ENCODE measurements at places on chromosomes 2 and 18.

DNA sequence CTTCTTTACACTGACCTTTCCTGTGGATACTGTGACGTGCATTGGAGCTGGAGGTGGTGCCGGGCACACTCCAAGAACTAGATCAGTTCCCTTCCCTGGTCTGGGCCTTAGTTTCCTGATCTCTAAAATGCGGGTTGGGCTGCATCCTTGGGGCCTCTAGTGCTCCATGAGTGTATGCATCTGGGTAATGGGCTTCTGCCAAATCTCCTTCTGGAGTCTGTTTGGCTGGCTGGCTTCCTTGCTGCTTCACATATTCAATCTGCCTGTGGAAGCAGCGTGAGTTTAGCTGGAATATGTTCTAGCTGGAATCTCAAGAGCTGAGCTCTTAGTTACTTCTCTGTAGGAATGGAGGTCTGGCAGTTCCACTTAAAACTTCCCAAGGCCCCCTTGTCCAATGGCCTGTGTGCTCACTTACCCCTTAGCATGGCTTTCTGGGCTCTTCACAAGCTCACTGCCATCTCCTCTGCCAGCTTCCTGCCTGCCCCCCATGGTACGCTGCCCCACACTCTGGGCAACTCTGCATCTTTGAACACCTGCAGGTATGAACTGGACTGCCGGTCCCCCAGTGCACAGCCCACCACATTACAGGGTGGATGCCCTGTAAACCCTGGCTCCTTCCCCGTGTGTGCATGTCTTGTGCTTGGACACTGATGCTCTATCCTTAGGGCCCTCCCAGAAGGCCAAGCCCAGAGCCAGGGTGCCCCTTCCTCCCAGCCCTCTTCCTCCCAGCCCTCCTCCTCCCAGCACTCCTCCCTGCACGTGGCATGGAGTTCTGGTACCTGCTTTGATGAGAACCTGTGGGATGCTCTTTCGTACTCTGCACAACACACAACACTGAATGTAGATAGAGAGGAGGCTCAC is 103.6 kb upstream of the SMAD2 start:
- no peak for DNase-seq

- no peak for DNase-seq
These were observed 82.2 kb upstream of the CDKL4 start for GRCh38 chr2:39325966-39326365.

DNA sequence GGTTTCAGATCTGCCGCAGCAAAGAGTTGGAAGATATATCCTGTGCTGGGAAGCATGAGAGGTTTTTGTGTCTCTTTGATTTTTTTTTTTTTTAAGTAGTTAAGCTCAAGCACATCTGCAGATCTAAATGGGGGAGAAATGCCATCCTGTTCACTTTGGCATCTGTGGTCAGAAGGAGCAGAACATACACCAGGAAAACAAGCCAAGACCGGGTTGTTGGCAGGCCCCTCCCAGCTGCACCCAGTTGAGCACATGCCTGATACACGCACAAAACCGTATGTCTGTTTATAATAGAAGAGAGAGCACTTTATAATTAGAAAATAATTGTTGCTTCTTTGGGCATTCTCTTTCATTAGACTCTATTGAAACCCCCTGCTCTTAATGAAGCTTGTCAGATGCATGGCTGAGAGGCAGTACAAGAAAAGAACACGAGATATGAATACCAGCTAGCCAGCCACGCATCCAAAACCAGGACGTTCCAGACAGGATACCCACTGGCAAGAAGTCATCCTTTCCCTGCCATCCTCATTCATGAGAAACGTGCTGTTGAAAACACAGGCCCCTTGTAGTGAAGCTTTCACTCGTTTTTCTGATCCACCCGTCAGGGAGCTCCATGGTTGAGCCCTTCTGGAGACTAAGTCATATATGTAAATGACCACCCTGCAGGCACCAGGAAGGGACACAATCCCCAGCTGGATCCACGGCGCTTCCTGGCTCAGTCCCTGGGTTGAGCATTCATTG is 152.2 kb downstream of the ALPK2 start:
- no peak for DNase-seq

- no peak for DNase-seq
These were observed 58.1 kb downstream of the SPOPL start for GRCh38 chr2:138559641-138560040.

DNA sequence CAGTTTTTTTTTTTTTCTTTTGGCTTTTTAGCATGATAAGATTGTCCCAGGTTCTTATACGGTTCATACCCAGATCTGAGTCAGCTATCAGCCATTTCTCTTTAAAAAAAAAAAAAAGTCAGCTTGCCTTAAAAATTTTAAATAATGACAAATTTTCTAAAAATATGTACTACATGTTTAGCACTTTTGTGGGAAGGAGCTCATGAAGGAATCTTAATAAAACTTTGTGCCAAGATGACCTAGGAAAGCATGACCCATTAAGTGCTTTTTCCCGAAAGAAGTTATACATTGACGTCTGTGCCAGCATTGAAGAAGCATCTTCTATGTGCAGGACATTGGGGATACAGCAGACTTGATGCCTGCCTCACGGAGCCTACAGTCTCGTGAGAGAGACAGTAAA is 4.5 kb upstream of the RBMS1 start:
- no peak for DNase-seq

DNA sequence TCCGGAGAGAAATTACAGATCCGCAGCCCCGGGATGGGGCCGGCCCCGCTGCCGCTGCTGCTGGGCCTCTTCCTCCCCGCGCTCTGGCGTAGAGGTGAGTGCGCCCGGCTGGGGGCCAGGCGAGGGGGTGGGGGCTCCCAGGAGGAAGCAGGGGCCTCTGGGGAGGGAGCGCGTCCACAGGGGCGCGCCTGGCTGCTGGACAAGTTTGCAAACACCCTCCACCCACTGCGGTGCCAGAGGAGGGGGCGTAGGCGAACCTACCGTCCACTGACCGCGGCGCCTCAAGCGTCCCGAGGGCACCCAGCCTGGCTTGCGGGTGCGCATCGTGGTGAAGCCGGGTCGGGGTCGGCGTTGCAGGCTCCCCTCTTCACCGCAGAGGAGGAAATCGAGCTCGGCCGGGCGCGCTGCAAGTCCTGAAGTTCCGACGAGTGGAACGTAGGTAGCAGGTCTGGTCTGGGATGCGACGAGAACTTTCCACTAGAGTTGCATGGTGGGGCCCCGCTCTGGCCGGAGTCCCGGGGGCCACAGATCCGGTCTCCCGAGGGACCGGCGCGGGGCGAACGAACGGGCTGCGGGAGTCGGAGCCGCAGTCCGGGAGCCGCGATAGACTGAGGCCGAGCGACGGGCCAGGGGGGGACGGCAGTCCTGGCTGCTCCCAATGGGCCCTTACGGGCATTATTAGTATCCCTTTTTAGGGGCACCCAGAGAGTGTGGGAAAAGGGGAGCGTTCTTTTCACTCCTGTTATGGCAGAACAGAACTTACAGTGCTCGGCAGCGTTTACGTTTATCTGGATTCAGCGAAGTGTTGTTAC is 502 bp downstream of the MERTK start:
- peak; percentile 79 for DNase-seq

- no peak for DNase-seq
These were observed 67.0 kb downstream of the DGKD start for GRCh38 chr2:233421091-233421816.

GRCh38 chr2:35125278-35125677 is 1230.3 kb upstream of the CRIM1 start:
- DNase-seq, result no peak

DNA sequence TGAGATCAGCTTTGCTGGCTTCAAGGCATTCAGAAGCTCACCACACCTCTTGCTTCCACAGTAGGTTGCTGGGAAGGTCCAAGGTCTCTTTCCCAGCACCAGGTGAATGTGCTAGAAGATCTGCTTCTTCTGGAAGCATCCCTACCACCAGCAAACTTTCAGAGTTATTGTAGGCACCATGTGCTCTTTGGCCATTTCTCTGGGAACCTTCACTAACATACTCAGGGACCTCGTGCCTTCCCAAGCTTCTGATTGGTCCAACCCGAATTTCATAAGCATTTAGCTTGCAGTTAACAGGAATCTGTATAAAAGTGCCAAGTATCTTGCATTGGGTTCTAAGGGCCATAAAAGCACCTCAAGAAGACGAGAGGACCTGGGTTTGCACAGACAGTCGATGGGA is 86.5 kb upstream of the ARL4C start:
- no peak for DNase-seq

- DNase-seq, result no peak
These were observed 278.3 kb upstream of the LRATD1 start for GRCh38 chr2:14354231-14354630.

GRCh38 chr2:30705056-30705455 is 102.2 kb downstream of the CAPN13 start:
- no peak for DNase-seq

DNA sequence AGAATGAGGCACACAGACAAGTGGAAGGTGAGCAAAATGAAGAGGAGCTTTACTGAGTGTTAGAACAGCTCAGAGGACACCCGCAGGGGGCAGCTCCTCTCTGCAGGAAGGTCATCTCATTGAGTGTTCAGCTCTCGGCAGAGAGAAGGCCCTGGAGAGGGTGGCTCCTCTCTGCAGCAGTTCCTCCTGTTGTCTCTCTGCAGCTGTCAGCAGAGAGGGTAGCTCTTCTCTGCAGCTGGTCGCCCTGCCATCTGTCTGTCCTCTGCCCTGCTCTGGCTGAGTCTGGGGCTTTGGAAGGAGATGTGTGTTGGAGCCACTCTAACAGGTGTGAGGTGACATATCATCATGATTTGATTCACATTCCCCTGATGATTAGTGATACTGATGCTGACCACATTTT is 6.8 kb upstream of the SNTG2 start:
- no peak for DNase-seq

GRCh38 chr2:54772531-54772930 is 49.1 kb downstream of the EML6 start:
- DNase-seq, result no peak

- DNase-seq, result no peak
These were observed 392.2 kb downstream of the CCDC85A start for GRCh38 chr2:56576001-56576400.

Measured in NCI-H1417 (cell line).